ENCODE measurements at places on chromosomes 7 and 10.

- DNase-seq = no peak
These were observed 28.3 kb downstream of the CCDC3 start for GRCh38 chr10:12973149-12973718.

DNA sequence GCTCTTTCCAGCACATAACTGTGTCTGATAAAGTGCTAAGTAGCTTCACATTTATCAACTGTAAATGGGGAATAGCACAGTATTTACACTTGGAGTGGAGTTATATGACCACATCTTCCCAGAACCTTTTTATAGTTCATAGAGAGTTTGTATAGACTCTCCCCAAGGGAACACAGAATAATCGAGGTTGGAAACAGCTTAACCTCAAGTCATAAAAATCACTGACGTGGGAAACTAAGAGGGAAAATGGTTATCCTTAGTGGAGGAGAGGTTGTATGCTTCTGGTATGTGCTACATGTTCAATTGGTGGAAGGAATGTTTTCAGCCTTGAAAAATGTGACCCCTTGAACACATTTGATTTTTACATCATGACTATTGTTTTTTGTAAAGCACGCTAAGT lies 167.9 kb upstream of the KIAA1217 start:
- no peak for DNase-seq

DNA sequence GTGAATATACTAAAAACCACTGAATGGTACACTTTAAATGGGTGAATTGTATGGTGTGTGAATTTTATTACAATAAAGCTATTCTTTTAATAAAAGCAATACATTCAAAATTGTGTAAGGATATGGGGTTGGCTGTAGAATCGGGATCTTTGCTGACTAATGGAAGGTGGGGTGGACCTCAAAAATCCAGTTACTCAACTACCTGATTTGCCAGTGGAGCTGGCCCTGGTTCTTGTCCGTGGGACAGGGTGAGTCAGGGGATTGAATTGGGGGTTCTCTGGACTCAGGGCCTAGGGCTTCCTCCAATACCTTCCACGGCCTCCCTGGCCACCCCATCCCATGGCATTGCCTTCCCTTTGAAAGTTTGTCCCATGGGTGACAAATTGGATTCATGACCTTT lies 13.5 kb upstream of the RABGEF1 start:
- peak; percentile 8 for DNase-seq

DNA sequence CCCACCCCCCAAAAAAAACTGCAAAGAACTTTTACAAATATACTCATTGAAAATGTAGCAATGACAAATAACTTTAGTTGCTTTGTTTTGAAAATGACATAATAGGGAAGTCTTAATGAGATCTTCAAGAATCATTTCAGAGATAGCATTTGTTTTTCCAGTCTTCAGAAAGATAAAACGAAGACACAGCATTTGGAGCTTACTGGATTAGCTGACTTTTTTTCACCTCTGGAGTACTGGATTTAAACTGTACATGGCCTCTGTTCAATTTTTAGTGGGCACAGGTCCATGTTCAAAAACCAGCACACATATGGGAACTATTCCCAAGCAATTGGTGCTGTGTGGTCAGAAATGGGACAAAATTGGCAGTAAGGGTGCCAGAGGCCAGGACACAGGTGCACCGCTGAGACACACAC lies 3.9 kb downstream of the RAB11FIP2 start:
- DNase-seq = no peak

DNA sequence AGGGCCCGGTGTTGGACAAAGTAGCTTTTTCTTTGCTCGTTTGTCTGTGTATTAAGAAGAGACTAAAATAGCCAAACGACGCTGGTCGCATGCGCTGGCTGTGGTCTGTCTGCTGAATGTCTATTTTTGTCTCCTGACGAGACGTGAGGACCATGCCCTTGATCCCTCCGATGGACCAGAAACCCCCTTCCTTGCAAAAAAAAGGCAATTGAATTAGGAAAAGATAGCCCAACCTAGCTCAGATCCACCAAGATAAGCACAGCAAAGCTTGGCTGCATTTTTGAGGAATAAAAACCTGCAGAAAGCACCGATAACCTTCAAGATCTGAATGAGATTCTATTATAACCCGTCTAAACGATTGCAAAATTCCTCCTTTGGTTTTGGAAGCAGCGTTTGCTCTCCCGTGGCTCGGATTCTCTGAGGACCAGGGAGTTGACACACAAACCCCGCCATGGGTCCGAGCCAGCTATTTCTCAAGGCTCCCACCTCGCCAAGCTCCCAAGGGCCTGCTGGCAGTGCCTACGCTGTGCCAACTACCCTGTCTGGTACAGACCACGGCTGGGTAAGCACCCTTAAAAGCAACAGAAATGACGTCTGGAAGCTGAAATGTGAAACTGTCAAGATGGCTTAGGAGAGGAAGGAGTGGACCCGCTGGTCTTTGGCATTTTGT lies 17.7 kb upstream of the TTYH3 start:
- no peak for DNase-seq

- no peak for DNase-seq
These were observed 117.7 kb downstream of the PFKFB3 start for GRCh38 chr10:6320320-6321010.

DNA sequence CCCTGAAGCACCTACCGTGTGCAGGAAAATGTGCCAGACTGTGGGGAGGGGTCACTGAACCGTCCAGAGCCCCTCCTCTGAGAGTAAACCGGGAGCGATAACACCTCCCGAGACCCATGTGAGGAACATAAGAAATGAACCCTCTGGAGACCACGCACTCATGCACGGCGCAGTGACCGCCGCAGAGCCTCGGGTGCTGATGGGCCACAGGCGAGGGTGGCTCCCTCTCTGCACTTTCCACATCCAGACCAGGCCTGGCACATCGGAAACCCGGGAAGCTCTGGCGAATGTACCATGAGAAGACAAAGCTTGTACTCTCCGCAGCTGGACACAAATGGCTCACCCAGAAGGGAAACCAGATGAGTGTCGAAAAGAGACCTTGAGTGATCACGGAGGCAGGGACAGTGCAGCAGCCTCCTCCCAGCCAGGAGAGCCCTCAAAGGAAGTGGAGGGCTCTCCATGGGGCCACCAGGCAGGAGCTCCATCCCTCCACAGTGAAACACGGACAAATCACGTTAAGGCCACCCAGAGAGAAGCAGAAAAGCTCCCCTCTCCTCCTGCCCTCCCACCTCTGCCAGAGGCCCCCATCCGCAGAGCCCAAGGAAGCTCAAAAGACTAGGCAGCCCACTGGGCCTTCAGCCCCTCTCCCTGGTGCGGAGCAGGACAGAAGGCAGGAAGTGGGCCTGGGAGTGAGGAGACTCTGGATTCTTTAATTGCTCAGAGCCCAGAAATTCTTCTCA lies 178.1 kb upstream of the PPP2R2D start:
- DNase-seq = no peak

GRCh38 chr7:3998060-3998459 lies 684.0 kb upstream of the FOXK1 start:
- no peak for DNase-seq

- peak; percentile 40 for DNase-seq
These were observed 199.2 kb upstream of the SEMA3A start for GRCh38 chr7:84393786-84394185.

GRCh38 chr10:72122221-72122620 lies 33.9 kb upstream of the SPOCK2 start:
- DNase-seq = no peak
